Type B pancreatic cell (in vitro differentiated cells): ENCODE measurements at places on chromosomes 3 and 15.

- no peak for DNase-seq
- no peak overlapping the region for H3K4me3 ChIP-seq
- H3K27ac ChIP-seq, result no peak overlapping the region
- H3K36me3 ChIP-seq, result no peaks in the 10 kb centered on the region
Measured at GRCh38 chr15:74253211-74253921, 17.2 kb downstream of the CCDC33 start.

DNA sequence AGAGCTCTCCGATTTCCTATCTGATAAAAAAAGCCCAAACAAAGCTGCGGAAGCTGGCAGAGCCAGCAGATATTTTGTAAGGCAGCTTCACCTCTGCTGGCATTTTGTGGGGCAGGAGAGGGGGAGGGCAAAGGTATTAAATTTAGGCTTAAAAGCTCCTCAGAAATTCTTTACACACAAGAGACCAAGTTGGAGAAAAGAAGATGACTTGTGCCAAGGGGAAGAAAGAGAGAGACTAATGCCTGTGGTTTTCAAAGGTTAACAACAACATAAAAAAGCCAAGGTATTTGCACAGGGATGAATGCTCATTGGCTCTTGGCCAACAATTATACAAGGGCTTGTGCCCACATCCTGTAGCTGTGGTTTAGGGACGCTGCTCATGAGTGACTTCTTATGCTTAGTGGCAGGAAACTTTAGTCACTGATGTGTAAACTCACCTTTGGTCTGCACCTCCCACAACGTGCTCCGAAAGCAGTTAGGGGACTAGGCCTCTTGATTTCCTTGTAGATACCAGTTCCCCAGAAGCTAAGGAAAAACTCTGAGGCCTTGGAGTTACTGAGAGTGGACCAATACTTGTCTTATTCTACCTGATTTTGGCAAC lies 152.9 kb downstream of the TPRG1 start:
- H3K27ac ChIP-seq, result no peak overlapping the region
- H3K36me3 ChIP-seq, result no peaks in the 10 kb centered on the region
- peaks cover 8% of the 10 kb centered on the region for H3K4me1 ChIP-seq

GRCh38 chr15:75360856-75361255 lies 7.6 kb downstream of the MAN2C1 start:
- peak; percentile 61 for DNase-seq
- H3K27me3 ChIP-seq, result no peaks in the 10 kb centered on the region
- H3K27ac ChIP-seq, result no peak overlapping the region
- no peaks in the 10 kb centered on the region for H3K36me3 ChIP-seq

- peaks cover 4% of the 10 kb centered on the region for H3K4me1 ChIP-seq
- no peak for DNase-seq
- H3K27me3 ChIP-seq, result no peaks in the 10 kb centered on the region
- no peak overlapping the region for H3K27ac ChIP-seq
- H3K4me3 ChIP-seq, result no peak overlapping the region
- peaks cover 14% of the 10 kb centered on the region for H3K36me3 ChIP-seq
Measured at GRCh38 chr15:41024885-41025284, 71.6 kb downstream of the CHAC1 start.

DNA sequence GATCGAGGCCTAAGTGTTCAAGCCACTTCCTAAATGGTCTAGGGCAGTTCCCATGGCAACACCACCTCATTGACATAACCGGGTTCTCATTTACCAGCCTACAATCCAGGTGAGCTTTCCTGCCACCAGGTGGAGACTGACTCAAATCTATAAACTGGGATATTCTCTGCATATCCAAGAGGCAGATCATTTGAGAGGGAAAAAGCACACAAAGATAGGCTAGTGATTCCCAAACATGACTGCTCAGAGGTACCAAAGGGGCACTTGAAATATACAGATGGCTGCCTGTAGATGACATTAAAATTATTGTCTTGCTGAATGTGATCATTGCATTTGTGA lies 141.3 kb upstream of the PROK2 start:
- DNase-seq, result no peak
- peaks cover 8% of the 10 kb centered on the region for H3K27me3 ChIP-seq
- peaks cover 23% of the 10 kb centered on the region for H3K4me1 ChIP-seq
- no peak overlapping the region for H3K27ac ChIP-seq

DNA sequence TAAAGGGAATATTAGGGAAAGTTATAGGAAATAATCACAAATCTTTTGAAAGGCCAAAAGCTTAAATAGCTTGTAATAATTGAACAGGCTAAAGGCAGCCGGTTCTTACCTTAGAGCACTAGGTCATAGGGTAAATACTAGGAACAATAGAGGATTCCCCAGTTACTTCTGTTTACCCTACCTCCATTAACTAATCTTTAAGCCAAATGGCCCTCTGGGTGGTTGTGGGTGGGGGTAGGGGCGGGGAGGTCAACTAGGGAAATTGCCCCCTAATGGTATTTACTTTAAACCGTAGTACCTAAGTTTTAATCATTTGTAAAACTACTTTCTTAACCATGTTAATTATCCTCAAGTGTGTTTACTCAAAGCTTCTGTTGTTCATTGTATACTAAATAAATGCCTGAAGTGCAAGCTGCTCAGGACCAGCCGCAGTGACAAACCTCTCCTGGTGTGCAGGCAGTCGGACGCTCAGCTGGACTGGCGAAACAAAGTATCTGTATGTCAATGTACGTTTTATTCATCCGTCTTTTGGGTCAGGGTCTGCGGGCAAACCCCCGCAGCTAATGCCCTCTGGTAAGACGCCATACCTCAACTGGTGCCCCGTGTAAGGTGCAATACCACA lies 18.9 kb downstream of the MAGEL2 start:
- H3K36me3 ChIP-seq, result no peaks in the 10 kb centered on the region
- no peaks in the 10 kb centered on the region for H3K27me3 ChIP-seq
- DNase-seq, result no peak
- H3K27ac ChIP-seq, result no peak overlapping the region

GRCh38 chr15:89112341-89112971 lies 24.2 kb downstream of the ABHD2 start:
- peaks cover 48% of the 10 kb centered on the region for H3K4me1 ChIP-seq
- peaks cover 8% of the 10 kb centered on the region for H3K36me3 ChIP-seq
- H3K27ac ChIP-seq, result peak overlapping the region; percentile 58
- DNase-seq, result no peak
- H3K27me3 ChIP-seq, result no peaks in the 10 kb centered on the region

- H3K36me3 ChIP-seq, result peaks cover 5% of the 10 kb centered on the region
- peaks cover 4% of the 10 kb centered on the region for H3K4me1 ChIP-seq
- H3K27ac ChIP-seq, result no peak overlapping the region
- H3K4me3 ChIP-seq, result no peak overlapping the region
Measured at GRCh38 chr3:151156618-151157216, 46.3 kb downstream of the GPR171 start.

- no peaks in the 10 kb centered on the region for H3K36me3 ChIP-seq
- no peak overlapping the region for H3K27ac ChIP-seq
- peaks cover 13% of the 10 kb centered on the region for H3K4me1 ChIP-seq
- no peak for DNase-seq
- H3K4me3 ChIP-seq, result no peak overlapping the region
Measured at GRCh38 chr3:53485675-53486403, 8.6 kb upstream of the CACNA1D start.

DNA sequence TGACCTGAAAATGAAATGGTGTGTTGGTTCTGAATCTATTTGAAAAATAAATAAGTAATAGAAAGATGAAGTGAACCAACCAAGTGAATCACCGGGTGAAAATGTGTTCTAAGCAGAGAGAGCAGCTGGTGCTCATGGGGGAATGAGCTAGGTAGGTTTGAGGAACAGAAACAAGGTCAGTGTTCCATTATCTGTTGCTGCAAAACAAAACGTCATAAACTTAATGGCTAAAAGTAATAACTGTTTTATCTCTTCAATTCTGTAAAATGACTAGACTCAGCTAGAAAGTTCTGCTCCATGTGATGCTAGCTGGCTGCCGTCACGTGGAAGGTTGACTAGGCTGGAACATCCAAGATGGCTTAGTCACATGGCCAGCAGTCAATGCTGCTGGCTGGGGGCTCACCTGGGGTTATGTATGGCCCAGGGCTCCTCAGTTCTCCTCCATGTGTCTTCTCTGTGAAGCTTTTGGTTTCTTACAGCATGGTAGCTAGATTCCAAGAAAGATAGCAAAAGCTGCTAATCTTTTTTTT lies 13.3 kb upstream of the SH3BP5 start:
- no peak for DNase-seq
- H3K4me3 ChIP-seq, result no peak overlapping the region
- peak overlapping the region; percentile 52 for H3K27ac ChIP-seq
- no peaks in the 10 kb centered on the region for H3K27me3 ChIP-seq

- H3K36me3 ChIP-seq, result no peaks in the 10 kb centered on the region
- DNase-seq, result no peak
- H3K4me1 ChIP-seq, result no peaks in the 10 kb centered on the region
Measured at GRCh38 chr15:75750261-75751050, 37.8 kb upstream of the CSPG4 start.

- no peaks in the 10 kb centered on the region for H3K27me3 ChIP-seq
- no peak overlapping the region for H3K27ac ChIP-seq
- no peak overlapping the region for H3K4me3 ChIP-seq
- H3K36me3 ChIP-seq, result peaks cover 20% of the 10 kb centered on the region
- no peak for DNase-seq
Measured at GRCh38 chr3:39065197-39065596, 13.4 kb downstream of the WDR48 start.

- peaks cover 16% of the 10 kb centered on the region for H3K4me1 ChIP-seq
- no peak overlapping the region for H3K4me3 ChIP-seq
- H3K27ac ChIP-seq, result no peak overlapping the region
- H3K36me3 ChIP-seq, result no peaks in the 10 kb centered on the region
- no peak for DNase-seq
Measured at GRCh38 chr15:76195506-76196268, 115.6 kb downstream of the ETFA start.

- H3K36me3 ChIP-seq, result peaks cover 4% of the 10 kb centered on the region
- H3K4me3 ChIP-seq, result no peak overlapping the region
- no peak for DNase-seq
- no peaks in the 10 kb centered on the region for H3K27me3 ChIP-seq
- H3K27ac ChIP-seq, result no peak overlapping the region
Measured at GRCh38 chr3:12177126-12177525, 18.4 kb upstream of the TIMP4 start.

DNA sequence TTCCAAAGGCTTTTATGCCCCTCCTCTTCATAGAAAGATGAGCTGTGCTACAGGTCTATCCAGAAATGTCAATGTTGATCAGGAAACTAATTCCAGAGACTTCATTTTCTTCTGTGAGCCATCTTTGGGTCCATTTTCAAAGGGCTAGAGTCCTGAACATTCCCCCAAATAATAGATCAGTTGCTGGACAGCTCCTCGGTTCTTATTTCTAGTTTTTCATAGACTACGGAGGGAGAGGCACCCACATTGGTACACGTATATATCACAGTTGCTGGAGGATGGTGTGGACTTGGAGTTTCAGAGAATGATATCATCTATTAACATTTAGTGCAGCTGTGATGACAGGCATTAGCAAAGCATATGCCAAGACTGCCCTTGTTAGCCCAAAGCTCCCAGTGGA lies 59.1 kb downstream of the AGBL1 start:
- peaks cover 13% of the 10 kb centered on the region for H3K27me3 ChIP-seq
- no peak overlapping the region for H3K4me3 ChIP-seq
- H3K36me3 ChIP-seq, result no peaks in the 10 kb centered on the region

DNA sequence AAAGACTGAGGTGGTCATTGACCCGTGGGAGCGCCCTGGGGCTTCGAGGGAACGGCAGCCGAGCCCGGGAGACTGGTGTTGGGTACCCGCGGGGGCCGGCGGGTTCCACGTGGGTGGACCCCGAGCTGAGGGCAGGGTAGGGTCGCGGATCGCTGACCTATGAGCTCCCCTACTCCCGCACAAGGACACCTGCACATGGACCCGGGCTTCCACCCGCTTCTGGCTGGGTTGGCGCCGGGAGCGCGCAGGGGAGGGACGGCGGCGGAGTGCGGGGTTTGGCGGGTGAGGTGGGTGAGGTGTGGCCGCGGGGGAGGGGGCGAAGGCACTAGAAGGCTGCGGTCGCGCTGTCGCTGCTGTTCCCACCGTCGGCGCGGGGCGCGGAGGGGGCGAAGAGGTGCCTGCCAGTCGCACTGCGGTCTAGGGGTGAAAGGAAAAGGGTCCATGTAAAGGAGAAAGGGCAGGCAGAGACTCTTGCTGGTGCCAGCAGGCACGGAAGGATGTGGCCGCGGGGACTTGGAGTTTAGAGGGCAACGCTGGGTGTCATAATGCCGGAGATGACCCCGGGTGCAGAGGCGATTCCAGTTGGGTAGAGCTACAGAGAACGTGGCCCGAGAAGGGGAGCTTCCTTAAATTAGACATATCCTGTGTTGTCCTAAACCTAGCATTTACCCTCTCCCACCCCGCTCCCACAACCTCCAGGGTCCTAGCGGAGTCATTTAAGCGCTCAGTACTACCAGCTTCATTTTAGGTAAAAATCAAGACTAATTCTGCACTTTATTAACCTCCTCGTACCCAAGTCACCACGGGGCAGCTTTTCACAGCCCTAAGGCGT lies 245.9 kb upstream of the TOPAZ1 start:
- no peaks in the 10 kb centered on the region for H3K36me3 ChIP-seq
- no peak for DNase-seq
- H3K4me1 ChIP-seq, result peaks cover 32% of the 10 kb centered on the region
- no peak overlapping the region for H3K27ac ChIP-seq
- H3K4me3 ChIP-seq, result peak overlapping the region; percentile 86

GRCh38 chr3:136381051-136381450 lies 130.9 kb downstream of the PCCB start:
- no peaks in the 10 kb centered on the region for H3K4me1 ChIP-seq
- DNase-seq, result no peak
- H3K4me3 ChIP-seq, result no peak overlapping the region
- H3K27me3 ChIP-seq, result no peaks in the 10 kb centered on the region
- H3K36me3 ChIP-seq, result peaks cover 20% of the 10 kb centered on the region

DNA sequence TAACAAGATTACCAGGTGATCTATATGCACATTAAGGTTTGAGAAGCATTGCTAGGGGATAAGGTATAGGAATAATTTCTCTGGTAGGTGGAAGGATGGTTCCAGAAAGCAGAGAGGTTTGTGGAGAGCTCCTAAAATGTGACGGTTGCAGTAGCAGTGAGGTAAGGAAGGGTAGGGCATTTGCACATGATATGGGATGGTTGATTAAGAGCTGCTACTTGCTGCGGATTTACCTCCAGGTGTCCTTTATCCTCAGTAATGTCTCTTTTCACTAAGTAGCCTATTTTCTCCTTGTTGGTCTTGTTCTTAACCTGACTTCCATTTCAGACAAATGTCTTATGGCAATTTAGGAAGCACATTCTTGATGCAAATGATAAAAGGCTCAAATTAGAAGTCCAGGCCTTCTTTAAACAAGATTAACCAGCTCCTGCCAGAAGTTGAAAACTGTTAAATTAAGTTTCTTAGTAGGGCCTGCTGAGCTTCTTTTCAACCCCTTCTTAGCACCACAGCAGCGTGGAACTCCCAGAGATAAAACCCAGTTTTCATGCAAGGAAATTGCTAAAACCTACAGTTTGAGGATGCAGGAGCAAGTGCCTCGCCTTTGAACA lies 231.1 kb upstream of the GADL1 start:
- no peak overlapping the region for H3K27ac ChIP-seq
- H3K4me1 ChIP-seq, result peaks cover 22% of the 10 kb centered on the region
- peaks cover 5% of the 10 kb centered on the region for H3K36me3 ChIP-seq
- no peaks in the 10 kb centered on the region for H3K27me3 ChIP-seq
- no peak for DNase-seq
